ENCODE measurements at places on chromosomes 11 and 22.

DNA sequence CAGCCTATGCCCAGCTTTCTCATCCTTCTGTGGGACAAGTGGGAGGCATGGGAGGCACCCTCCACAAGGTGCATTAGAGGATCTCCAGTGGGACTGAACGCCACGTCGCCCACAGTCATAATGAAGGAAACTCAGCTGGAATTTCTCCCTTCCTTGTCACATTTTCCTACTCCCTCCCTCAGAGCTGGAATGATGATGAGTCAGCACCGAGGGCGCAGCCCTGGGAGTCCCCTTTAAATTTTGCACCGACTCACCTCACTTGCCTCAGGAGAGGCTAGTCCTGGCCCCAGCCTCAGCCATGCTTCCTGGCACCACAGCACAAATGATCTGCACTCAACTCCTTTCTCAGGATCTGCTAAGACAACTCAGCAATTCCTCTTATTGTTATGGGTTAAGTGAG is 34.3 kb downstream of the DBX1 start:
- no peak for DNase-seq

- DNase-seq = no peak
Measured at GRCh38 chr22:30781271-30781875, 86.7 kb downstream of the OSBP2 start.

GRCh38 chr11:18203723-18204122 is 31.1 kb downstream of the MRGPRX4 start:
- DNase-seq = no peak

DNA sequence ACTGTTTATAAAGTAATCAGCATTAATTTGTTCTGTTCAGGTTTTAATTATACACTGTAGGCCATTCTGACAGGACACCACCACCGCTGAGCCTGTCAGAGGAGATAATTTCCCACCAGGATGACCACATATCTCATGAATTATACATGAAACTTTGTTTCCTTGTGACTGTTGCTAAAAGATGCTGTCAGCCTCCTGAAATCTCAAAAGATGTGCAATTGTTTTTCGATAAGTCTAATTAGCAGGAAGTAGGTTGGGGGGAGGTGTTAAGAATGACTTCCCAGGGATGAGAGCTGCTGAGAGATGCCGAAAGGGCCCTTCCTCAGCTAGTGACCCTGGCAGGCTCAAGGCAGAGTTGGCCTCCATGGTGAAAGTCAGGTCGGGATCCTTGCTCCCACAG is 485.4 kb downstream of the SOX6 start:
- DNase-seq = no peak

DNA sequence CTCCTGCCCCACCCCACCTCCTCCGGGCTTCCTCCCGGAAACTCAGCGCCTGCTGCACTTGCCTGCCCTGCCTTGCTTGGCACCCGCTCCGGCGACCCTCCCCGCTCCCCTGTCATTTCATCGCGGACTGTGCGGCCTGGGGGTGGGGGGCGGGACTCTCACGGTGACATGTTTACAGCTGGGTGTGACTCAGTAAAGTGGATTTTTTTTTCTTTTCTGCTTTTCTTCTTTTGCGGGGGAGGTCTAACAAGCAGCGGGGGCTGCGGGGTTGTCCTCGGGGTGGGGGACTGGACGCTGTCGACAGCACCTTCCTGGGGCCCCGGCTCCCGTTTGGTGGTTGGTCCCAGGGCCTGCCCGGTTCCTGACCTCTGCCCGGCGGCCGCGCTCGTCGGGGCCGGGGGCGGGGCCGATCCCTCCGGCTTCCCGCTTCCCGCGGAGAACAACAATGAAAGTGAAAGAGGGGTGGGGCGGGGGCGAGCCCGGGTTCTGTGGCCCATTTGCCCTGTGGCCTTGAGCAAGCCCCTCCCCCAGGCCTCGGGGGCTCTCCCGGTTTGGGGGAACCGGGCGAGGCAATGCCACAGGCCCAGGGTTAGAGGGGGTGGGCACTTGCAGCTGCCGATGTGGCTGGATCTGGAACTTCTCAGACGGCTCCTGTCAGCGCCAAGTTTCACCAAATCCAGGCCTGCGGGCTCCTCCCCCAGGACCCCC is 975 bp upstream of the MDK start:
- peak; percentile 43 for DNase-seq

GRCh38 chr11:72631806-72632731 is 42.2 kb downstream of the PDE2A start:
- DNase-seq = no peak

DNA sequence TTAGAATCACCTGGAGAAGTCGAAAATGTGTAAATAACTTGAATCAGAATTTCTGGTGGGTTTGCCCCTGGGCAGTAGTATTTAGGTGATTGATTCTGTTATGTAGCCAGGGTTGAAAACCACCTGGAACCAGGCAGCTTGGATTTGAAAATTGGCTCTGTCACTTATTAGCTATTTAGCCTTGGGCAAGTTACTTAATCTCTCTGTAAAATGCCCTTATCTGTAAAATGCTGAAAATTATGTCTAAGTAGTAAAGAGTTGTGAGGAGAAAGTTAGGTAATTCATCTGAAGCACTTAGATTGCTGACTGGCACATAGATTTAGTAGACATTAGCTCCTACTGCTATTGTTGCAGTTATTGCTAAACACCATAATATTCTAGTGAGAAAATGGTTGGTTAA is 49.3 kb downstream of the PPME1 start:
- no peak for DNase-seq

DNA sequence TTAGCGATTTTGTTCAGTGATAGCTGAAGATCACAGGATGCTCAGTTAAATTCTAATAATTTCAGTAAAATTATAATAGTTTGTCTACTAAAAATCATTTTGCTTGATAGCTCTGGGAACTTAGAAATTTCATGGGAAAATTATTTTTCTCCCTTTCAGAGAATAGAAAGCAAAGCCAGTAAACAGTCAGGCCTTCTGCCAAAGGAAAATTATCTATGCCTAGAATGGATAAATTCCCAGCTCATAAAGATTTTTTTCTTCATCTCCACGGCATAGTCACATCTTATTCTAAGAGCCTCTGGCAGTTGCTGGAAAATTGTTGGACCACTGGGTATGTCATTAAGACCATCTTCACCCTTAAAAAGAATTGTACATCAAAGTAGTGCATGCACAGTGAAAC is 169.6 kb upstream of the ANO3 start:
- no peak for DNase-seq

GRCh38 chr11:14722496-14722895 is 78.9 kb downstream of the PDE3B start:
- no peak for DNase-seq

- DNase-seq = no peak
Measured at GRCh38 chr11:75673977-75674582, 5.2 kb upstream of the MAP6 start.

DNA sequence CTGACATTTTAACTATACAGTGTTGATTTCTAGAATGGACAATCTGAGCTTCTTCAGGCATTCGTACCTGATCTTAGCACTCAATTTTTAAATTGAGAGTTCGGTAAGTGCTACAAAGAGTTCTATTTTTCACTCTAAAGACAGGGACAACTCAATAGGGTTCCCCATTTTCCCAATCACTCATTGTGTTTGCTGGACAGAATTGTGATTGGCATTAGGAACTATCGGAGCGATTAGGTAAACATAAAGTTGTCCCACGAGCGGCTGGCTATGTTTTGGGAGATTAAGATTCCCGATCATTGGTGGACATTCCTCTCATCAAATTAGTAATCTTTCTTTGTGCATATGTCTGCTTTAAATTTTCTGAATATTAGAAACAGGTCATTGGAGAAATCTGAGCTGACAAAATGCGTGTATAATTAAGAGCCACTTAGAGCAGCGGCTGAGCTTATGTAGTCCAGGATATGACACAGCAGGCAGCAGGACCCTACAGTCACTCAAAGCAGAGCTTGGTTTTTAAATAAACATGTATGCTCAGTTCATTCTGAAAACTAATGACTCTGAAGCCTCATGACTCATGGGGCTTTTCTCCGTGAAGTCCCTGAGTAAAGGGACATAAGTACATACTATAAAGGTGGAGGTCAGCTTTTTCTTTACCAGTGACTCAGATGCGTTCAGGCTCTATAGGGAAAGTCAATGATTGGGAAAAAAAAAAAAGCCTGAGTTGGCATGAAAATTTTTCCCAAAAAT is 109.4 kb downstream of the GRIA4 start:
- DNase-seq = no peak

DNA sequence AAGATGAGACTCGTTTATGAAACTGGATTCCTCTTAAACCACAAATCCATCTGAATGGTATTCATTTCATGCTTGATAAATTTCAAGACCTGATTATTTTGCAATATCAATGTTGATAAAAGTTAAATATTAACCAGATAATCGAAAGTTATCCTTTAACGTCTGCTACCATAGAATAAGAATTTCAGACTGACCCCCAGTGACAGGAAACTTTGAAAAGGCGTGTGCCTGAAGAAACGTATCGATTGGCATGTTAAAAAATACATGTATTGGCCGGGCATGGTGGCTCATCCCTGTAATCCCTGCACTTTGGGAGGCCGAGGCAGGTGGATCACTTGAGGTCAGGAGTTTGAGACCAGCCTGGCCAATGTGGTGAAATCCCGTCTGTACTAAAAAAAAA is 13.9 kb downstream of the SCGB1A1 start:
- no peak for DNase-seq

GRCh38 chr11:135075740-135076139 is 663.7 kb upstream of the B3GAT1 start:
- peak; percentile 60 for DNase-seq

DNA sequence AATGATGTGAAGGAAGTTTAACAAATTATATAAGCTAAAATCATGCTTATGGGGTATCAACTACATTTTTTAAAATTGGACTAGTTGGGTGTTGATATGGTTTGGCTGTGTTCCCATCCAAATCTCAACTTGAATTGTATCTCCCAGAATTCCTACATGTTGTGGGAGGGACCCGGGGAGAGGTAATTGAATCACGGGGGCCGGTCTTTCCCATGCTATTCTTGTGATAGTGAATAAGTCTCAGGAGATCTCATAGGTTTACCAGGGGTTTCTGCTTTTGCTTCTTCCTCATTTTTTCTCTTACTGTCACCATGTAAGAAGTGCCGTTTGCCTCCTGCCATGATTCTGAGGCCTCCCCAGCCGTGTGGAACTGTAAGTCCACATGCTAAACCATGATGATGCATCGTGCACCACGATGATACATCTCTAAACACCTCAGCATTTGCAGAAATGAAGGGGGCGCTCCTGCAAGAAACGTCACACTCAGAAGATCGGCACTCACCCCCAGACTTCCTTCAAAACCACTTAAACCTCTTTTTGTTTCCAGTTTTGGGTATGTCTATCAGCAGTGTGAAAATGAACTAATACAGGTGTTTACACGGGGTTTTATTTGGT is 340.0 kb downstream of the SHANK2 start:
- DNase-seq = no peak

DNA sequence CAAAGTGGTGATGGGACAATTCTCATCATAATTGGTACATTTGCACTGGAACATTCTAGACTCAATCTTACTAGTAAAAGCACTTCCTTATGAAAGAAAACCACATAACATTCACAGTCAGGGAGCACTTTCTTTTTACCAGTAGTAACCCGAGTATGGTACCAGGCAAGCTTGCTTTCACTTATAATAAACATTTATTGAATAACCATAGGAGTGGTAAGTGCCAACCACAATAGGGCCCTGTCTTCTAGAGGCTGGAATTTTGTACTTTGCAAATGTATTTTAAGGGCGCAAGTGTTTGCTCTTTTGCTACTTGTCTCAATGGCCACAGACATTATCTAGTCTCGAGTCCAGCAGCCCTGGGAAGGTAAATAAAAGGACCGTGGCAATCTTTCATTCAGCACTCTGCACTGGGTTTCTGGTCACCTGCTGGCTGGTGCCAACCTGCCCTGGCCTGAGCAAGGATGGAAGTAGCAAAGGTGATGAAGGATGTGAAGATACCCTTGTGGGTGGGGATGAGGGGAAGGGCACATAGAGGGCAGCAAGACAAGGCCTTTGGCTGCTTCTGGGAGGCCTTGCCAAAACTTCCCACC is 24.2 kb downstream of the C22orf31 start:
- DNase-seq = no peak

- DNase-seq = no peak
Measured at GRCh38 chr11:120316880-120317688, 8.0 kb upstream of the TLCD5 start.

GRCh38 chr22:42792909-42793847 is 63.9 kb downstream of the ARFGAP3 start:
- DNase-seq = no peak

DNA sequence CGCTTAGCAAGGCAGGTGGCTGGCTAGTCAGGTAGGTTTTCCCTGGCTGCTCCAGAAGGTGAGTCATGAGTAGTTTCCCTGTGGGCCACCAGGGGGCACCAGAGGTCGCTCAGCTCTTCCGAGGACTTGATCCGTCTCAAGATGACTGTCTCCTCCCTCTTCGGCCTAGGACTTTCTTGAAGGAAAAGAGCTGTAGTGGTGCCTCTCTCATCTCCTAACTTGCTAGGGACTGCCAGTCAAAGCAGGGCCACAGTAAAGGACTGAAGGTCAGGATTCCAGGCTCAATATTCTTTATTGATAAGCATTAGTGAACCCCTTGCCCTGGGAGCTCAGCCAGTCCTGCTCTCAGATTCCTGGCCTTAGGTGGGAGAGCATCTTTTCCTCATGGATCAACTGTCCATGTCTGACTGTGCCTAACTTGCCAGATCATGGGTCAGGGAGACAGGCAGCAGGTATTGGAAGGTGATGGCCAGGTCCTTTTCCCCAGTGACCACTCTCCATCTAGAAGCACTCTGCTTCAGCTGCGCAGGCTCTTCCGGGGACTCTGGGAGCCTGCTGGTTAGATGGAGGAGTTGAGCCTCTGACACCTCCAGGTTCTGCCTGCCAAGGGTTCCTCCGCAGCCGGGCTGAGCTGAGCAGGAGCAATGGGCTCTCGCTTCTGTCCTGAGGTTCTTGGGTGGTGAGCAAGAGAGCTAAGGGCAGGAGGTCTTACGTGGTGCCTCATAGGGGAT is 1.9 kb downstream of the POLD4 start:
- DNase-seq = no peak

- DNase-seq = no peak
Measured at GRCh38 chr11:122267602-122268001, 151.6 kb upstream of the BLID start.

GRCh38 chr22:24391836-24392217 is 35.6 kb upstream of the ADORA2A start:
- DNase-seq = no peak

DNA sequence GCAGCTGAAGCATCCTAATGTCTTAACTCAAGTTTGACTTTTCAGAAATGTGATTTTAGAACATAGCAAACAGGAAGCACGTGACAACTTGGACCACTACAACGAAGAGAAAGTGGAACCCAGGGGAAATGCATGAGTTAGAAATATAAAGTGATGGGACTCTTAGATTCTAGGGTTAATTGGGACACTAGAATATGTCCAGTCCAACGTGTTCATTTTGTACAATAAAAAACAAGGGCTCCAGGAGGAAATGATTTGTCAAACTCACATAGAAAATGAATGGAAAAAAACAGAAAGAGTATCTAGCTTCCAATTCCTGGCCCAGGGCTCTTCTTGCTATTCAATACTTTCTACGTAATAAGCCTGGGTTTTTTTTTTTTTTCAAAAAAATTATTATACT is 30.7 kb downstream of the TIMP3 start:
- no peak for DNase-seq
